ENCODE measurements at places on chromosomes 4 and X. TPM values are rescaled to one million over a fixed set of nuclear protein-coding genes. Genes with fewer than 3 reads are reported as not detected.

- peak; percentile 11 for DNase-seq
These were observed 64.8 kb downstream of the GLRA3 start for GRCh38 chr4:174764105-174764729.

DNA sequence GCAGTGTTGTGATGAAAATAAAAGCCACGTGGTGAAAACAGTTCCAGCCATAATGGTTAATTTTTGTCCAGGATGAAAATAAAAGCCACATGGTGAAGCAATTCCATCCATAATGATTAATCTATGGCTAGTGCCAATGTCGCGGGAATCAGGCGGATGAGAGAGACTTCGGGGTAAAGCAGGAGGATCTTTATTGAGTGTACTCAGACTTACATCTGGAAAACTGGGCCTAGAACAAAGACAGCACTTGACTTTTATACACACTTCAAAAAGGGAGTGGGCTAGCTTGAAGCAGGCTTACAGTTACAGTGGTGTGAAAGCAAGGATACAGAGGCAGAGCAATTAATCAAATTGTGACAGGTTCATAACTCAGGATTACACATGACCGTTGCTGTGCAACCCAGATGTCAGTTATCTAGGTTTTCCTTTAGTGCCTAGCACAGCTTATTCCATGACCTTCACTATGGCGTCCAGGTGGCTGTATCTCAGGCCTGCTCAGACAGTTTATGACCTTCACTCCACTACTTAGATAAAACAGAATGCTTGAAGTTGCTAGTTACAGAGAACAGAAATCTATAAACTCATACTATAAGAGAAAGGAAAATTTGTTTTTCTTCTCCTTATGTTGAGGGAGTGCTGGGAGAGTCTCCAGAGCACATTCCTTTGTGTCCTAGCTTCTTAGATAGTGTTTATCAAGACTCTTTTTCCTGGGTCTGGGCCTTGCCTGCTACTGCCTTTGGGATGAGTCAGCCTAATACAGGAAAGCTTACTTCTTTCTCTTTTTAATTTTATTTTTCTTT is 5.9 kb upstream of the PLA2G12A start:
- DNase-seq, result no peak

GRCh38 chr4:37383579-37384229 is 139.2 kb downstream of the NWD2 start:
- peak; percentile 25 for DNase-seq

Gene LANCL3
- polyA plus RNA-seq, result 0.24 TPM

DNA sequence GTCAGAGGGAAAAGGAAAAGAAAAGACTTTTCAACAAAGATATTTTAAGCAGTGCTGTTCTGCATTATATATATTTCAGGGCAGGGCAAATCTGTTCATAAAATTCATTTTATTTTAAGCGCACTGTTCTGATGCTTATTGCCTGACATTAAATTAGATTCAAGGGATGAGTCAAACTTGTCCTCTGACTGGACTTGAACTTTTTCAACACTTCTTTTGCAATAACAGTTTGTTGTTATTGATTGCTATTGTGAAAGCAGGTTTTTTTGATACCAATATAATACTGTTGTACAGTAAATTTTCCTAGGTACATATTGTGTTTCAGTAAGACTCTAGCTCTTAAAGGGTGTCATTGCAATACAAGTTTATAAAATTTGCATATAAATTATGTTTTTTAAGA is 481.3 kb downstream of the NAF1 start:
- no peak for DNase-seq

Gene TMSB15A
- polyA plus RNA-seq, result 74.0 TPM

DNA sequence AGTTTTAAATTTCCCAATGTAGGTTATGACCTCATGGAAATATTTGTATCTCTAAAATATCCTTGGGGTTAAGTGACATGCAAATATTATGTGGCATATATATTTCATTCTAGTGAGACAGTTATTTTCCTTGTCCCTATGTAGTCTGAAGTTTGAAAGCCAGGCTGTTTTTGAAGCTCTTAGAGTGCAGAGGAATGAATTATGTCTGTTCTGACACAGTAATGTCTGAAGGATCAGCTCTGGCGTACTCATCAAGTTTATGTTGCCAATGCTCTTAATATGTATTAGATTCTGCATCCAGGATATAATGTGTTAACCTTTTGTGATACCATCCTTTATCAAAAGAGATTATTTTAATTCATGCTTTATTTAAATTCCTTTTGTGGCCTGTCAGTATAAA is 355.8 kb downstream of the PCDH7 start:
- DNase-seq, result no peak

DNA sequence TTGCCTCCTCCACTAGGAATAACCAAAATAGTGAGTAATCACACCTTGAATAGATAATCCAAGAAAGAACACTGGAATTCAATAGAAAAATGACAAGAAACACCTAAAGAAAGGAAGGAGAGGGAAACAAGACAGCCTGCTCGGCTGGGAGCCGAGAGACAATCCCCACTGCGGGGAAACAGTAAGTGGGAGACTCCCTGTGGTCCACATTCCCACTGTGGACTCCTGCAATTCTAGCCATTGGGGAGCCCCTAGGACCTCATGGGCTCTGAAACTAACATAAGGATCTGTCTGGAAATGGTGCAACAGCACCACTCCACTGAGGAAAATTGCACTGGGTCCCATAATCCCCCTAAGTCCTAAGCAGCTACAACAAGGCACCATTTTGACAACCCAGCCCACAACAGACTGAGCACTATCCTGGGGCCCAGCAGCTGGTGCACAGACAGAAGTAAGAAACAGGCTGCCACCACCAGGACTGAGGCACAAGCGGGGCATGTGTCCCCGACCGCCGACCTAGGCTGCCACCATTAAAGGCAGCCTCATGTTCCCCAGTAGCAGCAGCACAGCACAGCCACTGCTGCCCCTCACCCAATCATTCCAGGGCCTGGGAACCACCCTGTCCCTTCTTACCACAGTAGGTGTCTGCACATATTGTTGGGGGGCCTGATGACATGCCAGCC is 14.2 kb downstream of the LRBA start:
- no peak for DNase-seq

All from right renal pelvis (tissue), 4 donors.